Suprapubic skin (tissue), 4 donors: ENCODE measurements at places on chromosomes 2 and 18.

DNA sequence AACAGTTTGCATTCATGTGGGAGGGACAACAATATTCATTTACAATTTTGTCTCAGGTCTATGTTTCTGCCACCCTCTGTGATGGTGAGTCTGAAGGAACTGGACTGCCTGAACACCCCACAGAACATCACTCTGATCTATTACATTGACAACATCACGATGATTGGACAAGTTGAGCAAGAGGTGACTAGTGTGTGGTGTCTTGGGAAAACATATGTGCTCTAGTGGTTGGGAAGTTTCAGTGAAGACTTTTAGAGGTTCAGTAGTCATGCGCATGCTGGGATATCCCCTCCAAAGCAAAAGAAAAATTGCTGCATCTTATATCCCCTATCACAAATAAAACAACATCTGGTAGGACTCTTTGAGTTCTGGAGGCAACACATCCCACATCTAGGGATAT lies 18.6 kb upstream of the CTLA4 start:
- DNase-seq: no peak

DNA sequence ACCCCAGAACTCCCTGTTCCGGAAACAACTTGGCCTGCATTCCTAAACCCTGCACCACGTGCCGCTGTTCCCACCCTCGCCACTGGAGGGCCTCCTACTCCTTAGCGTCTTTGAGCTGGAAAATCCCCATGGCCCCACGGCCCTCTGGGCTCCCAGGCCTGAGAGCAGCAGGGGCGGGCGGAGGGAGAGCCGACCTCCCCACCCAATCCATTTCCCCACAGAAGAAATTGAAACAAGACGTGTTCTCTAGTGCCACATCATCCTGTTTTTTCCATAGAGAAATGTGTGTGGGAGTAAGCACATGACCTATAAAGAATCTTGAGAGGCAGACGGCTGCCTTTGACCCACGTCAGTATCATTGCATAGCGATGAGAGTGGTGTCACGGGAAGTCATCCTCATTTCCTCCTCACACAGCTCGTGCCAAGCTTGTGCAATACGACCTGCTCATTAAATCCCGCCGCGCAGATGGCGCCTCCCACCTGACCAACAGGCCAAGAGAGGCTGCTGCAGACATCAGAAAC lies 79.2 kb downstream of the LAMA1 start:
- peak; percentile 95 for DNase-seq

- peak; percentile 40 for DNase-seq
Observed at GRCh38 chr2:10469955-10470608, 22.0 kb upstream of the ODC1 start.

DNA sequence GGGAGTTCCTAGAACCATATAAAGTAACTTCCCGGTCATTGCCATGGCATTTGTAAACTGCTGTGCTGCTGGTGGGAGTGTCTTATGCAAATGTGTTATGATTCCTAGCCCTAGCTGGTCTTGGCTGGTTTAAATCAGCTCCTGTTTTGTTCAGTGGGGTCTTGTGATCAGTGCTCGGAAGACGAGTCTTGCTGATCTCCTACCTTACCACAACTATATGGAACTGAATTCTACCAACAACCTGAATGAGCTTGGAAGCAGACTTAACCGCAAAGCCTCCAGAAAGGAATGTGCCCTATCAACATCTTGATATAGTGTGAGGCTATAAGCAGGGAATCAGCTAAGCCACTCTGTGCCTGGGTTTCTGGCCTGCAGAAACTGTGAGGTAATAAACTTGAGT lies 33.5 kb downstream of the POLE4 start:
- DNase-seq: no peak

- DNase-seq: no peak
Observed at GRCh38 chr2:23120161-23120560, 264.8 kb upstream of the KLHL29 start.

DNA sequence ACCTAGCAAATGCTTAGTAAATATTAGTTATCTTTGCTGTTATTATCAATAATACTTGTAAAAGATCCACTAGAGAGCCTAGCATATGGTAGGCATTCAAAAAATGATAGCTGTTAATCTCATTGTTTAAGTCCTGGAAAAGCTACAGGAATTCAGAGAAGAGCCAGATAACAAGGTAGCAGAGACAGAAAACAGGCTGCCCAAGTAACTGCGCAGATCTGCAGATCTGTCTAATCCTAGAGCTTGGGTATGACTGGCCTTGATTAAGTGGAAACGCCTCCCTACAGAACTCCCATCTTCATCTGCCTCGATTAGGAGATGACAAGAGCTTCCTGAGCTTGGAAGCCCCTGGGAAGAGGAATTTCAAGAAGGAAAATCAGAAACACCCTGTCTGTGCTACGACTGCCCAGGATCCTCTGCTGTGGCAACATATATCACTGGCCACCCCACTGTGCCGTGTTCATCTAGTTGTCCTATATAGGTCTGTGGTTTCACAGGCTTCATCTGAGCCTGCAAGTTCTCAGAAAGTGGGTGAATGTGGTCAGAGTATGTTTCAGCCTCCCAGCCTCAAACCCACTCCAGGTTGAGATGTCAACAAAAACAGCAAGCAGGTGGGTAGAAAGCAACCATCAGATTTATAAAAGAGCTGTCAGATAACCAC lies 151.5 kb upstream of the PKDCC start:
- no peak for DNase-seq

DNA sequence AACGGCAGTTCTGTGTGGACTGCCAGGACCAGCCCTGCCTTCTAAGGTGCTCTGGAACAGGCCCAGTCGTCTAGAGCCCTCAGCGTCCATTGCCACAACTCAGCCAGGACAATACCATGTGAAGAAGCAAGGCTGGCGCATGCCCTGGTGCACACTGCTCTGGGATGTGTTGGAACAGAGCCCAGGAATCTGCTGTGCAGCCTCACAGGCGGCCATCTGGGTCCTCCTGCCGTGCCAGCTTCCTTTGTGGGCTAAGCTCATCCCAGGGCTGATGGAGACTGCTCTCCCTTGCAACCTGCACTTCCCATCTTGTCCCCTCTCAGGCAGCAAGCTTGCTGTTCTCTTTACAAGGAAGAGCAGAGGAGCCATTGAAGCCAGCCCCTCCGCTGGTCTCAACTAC lies 246.4 kb upstream of the PXDN start:
- DNase-seq: no peak

DNA sequence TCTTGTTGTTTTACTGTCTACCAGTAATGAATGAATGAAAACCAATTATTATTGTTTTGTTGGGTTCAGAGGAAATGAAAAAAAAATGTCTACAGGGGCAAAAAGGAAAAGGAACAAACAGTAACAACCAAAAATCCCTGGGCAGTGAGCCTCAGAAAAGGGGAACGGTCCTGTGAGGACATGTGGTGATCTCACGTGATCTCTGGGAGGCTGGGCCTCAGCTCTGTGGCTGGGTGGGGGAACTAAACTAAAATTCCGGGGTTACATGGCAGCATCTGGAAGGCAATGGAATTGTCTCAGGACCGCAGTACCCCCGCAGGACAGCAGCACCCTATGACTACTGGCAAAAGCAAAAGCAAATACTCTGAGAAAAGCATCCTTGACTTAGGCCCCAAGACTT lies 80.1 kb downstream of the AFF3 start:
- DNase-seq: no peak

DNA sequence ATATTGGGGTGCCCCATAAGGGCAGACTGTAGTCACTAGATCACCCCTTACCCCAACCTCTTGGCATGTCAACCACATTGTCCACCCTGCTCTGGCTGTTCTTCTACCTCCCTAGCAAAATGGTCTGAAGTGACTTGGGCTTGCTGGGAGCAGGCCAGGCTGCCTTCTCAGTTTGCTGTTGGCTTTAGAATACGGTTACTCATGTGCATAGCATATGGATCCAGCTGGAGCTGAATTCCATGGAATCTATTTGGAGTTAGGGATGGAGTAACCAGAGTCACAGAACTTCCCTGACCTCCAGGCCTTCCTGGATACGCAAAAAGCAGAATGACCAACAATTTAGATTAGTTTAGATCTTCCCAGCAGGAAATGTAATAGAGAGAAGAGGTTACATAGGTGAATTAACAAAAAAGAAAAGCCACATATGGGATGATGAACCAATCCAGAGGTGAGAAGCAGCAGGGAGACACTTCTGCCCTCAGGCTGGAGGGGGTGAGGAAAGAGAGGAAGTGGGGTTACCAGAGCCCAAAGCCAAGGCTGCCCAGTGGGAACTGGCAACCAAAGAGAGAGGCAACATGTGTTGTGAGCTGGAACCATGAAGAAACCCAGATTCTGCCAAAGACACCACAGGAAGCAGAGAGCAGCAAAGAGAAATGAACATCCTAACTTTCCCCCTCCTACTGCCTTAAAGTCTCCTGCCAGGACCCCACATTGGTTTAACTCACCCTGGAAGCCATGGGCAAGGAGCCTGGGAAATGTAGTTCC lies 26.1 kb downstream of the PKDCC start:
- no peak for DNase-seq

GRCh38 chr2:153871231-153872221 lies at the start of gene GALNT13:
Gene GALNT13, plus strand, starts transcription at chr2:153871922.
- DNase-seq: peak; percentile 78

GRCh38 chr2:235011929-235012631 lies 60.3 kb downstream of the SH3BP4 start:
- DNase-seq: no peak

DNA sequence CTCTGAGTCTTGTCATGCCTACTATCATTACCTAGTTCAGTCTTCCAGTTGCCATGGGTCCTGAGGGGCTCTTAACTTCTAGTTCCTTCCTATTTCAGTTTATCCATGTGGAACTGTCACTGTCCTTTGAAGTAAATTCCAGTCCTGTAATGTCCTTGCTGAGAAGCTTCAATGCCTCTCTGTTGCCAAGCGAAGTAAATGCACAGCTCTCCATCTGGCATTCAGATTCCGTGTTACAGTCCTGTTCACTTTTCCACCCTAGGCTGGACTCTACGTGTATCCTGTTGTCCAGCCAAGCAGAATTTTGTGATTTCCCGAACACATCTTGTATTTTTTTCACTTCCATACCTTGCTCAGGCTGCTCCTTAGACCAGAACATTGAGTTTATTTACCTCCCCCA lies 245.3 kb downstream of the BABAM2 start:
- DNase-seq: no peak

DNA sequence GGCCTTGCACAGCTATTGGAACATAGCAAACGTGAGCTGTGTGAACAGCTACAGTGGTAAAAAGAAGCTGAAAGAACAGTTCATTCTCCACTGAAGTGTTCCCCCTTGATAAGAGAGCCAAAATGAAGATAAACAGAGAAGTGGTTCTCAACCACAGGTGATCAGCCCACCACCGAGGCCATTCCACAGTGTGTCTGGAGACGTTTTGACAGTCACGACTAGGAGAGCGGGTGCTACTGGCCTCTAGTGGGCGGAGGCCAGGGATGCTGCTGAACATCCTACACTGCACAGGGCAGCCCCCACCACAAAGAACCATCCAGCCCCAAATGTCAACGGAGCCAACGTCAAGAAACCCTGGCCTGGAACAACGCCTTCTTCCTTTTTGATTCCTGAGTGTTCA lies 38.4 kb downstream of the ADCY3 start:
- DNase-seq: no peak

DNA sequence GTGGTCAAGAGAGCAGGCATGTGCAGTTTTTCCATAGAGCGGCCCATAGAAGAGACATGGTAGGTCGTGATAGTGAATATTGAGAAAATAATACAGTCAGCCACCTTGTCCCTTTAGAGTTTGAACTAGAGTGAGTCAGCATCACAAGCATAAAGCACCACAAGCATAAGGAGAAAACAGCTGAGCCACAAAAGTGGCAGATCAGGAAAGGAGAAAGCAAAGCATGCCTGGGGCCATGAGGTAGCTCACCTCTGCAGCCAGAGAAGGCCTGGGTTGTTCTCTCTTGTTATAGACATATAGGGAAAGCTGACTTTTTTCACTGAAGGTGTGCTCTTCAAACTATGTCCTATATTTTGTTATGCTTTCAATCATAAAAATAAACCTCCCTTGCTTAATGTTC lies 879.0 kb downstream of the DSC3 start:
- DNase-seq: no peak

- DNase-seq: no peak
Observed at GRCh38 chr2:62672601-62673000, 32.9 kb upstream of the EHBP1 start.

- no peak for DNase-seq
Observed at GRCh38 chr2:220455351-220455990, 828.0 kb downstream of the SLC4A3 start.

DNA sequence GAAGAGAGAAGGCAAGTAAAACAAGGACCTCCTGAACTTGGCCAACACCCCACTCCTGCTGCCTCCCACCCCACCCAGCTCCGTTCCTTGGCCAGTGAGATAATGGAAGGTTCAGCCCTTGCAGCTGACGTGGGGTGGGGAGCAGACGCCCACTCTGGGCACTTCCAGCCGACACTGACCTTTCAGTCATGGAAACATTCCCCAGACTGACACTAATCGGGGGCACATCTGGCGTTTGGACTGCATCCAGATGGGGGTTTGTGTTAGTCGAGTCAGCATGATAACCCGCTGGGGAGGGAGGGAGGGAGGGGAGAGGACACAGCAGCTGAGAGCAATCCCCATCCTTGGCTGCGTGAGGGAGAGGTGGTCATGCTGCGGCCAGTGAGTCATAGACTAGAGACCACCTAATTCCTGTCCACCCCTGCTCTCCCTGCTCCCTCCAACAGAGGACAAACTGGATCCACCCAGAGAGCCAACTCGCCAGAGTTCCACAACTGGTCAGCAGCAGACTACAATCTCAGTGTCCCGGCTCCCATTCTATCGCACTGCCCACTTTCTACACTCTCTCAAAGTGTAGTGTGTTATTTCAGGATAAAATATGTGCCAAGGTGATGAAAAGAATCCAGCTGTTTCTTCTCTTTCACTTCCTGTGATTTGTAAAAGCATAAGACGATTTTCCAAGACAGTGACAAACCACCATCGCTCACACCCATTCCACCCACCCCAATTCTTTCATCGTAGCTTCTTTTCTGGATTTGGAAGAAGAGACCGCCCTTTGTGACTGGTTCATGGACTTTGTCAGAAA lies 115.4 kb upstream of the PKDCC start:
- peak; percentile 94 for DNase-seq

DNA sequence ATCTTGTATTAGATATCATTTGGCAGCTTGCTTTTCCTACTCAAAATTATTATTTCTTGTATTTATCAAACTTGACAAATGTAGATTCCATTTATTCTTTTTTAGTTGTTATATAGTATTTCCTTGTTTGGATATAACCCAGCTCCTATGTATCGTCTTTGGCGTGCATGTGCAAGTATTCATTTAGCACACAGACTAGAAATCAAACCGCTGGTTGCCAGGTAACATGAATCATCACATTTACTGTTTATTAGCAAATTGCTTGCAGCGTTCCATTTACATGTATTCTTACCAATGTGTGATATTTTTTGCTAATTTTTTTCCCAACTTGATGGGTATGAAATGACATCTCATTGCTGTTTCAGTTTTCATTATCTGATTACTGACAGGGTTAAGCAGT lies 2089.7 kb upstream of the CELF4 start:
- no peak for DNase-seq

GRCh38 chr2:42105330-42106256 lies 57.8 kb downstream of the PKDCC start:
- DNase-seq: no peak

- DNase-seq: no peak
Observed at GRCh38 chr2:47818777-47819176, 35.8 kb downstream of the MSH6 start.

- DNase-seq: no peak
Observed at GRCh38 chr2:71934320-71934593, 213.4 kb downstream of the CYP26B1 start.
